ENCODE measurements at places on chromosomes 16 and 17.
A peak's percentile ranks its signal among the peaks of the same experiment; 100 is the strongest.

GRCh38 chr16:77822661-77823060 lies 34.3 kb downstream of the VAT1L start:
- DNase-seq: no peak

DNA sequence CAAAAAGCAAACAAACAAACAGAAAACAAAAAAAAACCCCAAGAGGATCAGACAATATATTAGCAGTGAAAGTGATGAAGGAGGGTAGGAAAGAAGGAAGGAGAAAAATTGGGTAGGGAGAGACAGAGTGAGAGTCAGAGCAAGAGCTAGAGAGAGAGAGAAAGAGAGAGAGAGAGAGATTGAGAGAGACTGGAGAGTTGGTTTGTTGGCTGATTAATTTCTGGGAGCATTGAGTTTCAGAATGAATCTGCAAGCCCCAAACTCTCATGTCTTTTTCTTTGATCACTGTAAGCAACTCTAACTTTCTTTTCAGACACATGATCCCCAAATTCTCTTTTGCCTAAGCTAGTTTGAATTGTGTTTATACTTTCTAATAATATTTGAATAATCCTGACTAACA lies 388.1 kb downstream of the SHISA9 start:
- no peak for DNase-seq

- no peak for DNase-seq
Measured at GRCh38 chr16:79599837-79600637, 500 bp downstream of the MAF start.

- no peak for DNase-seq
Measured at GRCh38 chr16:13351601-13352217, 450.3 kb downstream of the SHISA9 start.

DNA sequence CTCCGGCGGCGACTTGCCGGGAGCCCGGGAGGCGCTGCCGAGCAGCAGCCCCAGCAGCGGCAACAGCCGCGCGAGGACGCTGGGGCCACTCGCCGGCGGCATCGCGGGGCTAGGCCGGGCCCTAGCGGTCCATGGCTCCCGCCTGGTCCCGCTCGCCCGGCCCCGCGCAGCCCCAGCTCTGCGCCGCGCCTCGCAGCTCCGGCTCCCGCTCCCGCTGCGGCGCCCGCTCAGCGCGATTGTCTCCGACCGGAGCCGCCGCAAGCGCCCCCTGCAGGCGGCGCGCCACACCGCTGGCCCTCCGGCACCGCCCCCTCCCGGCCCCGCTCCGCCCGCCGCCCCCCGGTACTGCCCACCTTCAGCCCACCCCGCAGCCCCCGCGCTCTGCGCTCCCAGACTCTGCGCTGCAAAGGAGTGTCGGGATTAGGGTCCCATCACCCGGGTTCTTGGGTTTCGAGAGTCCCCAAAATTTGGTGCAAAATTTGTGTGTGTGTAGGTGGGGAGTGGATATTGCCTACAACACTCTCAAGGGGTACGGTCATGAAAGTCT lies at the start of gene FAM171A2:
FAM171A2 (minus strand) TSS at position 241 of the 547 bp plus-strand sequence; CDS start at position 102, 139 bp downstream.
- DNase-seq: peak; percentile 47

- no peak for DNase-seq
Measured at GRCh38 chr17:4594931-4595684, 10.8 kb downstream of the SMTNL2 start.

DNA sequence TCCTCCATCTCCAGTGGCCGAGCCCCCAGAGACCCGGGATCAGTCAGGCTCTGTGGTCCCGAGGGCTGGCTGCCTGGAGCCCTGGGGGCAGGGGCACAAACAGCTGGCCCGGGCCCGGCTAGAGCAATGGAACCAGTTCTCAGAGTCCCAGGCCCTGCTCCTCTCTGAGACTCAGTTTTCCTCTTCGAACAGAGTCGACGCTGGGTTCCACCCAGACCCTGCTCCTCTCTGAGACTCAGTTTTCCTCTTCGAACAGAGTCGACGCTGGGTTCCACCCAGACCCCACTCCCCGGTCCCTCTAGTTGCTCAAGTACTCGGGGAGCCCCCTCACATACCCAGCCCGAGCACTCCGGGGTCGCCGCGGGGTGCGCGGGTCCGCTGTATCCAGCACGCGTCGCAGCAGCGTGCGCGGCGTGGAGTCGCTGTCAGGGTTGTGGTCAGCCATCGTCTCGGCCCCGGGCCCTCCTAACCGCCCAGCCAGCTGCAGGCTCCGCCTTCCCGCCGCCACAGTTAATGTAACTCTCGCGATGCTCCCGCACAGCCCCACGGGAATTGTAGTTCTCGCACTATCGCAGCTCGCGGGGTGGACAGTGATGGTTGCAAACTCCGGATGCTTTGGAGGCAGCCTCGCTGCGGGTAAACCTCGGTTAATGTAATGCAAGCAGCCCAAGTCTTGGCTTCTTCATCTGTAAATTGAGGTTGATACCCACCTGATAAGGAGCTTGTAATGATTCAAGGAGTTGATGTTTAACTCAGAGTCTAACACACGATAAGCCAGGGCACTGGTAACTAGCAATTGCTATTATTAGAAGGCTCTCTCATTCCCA lies 8.5 kb upstream of the THAP11 start:
- peak; percentile 81 for DNase-seq

GRCh38 chr16:16073001-16073545 lies 123.7 kb downstream of the ABCC1 start:
- DNase-seq: no peak

DNA sequence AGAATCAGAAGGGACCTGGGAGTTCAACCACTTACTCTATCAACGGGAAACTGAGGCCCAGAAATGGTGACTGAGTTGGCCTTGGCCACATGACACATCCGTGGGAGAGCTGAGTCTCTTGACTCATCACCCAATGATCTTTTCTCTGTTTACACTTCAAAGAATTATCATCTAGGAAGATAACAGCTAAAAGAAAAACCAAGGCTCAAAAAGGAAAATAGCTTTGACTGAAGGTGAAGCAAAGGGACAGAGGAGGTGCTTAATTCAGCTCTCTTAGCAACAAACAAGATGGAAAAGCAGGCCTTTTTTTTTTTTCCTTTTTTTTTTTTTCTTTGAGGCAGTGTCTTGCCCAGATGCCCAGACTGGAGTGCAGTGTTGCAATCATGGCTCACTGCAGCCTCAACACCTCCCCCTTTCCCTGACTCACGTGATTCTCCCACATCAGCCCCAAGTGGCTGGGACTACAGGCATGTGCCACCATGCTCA lies 16.7 kb downstream of the ERCC4 start:
- DNase-seq: no peak

DNA sequence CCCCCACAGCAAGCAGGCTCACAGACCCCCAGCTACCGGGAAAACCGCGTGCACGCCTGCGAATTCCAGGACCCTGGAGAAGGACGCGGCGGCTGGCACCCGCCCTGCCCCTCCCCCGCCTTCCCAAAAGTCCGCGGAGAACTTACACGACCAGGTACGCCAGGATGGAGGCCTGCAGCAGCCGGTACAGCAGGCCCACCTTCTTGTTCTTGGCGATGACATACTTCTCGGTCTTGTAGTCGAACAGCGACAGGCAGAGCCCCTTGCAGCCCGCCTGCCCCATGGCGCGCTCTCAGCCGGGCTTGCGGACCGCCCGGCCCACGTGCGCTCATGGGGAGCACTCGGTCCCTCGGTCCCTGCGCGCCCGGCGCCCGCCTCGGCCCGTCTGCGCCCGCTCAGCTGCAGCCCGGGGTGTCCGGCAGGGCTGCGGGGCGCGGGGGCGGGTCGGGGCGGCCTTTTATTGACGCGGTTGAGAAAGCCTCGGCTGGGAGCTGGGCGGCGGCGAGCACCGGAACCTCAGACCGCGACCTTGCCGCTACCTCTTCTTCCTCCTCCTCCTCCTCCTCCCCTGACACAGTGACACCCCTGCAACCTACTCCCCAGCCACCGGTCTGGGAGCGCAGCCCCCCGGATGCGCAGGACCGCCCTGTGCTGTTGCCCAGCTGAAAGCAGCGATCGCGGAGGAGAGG lies at the start of gene P2RX5:
P2RX5 (minus strand) TSS at position 433 of the 689 bp plus-strand sequence; CDS start at position 283, 150 bp downstream.
- DNase-seq: peak; percentile 24

GRCh38 chr16:14111713-14112538 lies 40.8 kb downstream of the MRTFB start:
- DNase-seq: no peak

DNA sequence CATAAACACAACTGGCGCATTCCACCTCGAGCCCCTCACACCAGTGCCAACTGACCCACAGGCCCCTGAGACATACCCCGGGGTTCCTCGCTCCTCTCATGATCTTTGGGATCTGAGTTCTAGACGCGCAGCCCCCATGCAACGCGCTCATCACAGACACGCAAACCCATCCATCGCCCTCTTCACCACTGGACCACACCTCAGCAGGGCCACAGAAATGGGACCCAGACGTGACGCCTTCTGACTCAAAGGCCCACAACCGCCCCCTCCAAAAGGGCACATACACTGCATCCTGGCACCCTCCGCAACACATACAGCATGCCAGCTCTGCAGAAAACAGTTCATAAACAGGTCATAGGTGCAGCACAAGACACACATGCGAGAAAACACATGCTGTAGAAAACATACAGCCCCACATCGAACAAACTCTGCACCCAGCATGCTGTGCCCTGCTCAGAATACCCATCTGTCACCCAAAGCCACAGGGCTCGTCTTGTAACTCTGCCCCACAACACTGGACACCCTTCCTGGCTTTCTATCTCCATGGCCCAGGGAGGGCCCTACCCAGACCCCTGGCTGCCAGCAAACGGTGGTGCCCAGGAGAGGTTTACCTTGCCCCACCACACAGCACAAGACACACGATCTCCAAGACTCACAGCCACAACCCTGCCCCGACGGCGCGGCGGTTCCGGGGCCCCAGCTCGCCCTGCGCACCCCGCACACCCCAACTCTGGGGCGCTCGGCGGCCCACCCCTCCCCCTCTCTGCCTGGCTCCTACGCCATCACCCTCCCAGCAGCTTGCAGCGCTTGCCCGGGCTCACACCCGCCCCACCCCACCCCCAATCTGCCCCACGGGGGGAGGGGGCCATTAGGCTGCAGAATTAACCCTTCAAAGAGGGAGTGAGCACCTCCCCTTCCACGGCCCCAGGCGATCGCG lies 887 bp downstream of the ZBTB4 start:
- DNase-seq: peak; percentile 50

- DNase-seq: no peak
Measured at GRCh38 chr16:77276661-77277060, 77.5 kb downstream of the SYCE1L start.

- no peak for DNase-seq
Measured at GRCh38 chr16:89365044-89365467, 125.3 kb downstream of the ANKRD11 start.

GRCh38 chr17:47733674-47734410 lies 806 bp downstream of the TBX21 start:
- no peak for DNase-seq

DNA sequence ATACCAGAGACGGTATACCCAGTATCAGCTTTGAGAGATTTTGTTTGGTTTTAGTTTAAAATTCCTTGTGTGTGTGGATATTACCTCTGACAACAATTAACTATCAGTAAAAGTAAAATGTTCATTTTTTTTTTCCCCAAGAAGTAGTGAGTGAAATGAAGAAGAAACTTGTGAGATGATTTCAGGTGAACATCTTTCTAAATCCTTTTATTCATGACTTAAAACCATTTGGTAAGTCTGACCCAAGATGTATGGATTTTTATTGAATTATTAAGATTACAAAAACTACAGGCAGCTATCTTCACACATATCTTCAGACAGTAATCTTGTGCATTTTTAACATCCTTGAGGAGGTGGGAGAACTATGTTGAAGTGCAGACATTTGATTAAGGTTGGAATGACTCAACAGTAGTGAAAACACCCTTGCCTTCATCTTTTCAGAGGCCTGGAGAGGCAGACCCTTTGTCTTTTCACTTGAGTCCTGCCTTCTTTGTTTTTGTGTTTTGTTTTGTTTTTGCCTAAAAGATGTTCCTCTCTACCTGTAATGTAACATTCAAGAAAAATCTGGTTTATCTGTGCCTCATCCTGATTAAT lies 240.3 kb upstream of the TBX2 start:
- DNase-seq: no peak

GRCh38 chr17:68993112-68993511 lies 37.9 kb upstream of the ABCA8 start:
- DNase-seq: no peak

DNA sequence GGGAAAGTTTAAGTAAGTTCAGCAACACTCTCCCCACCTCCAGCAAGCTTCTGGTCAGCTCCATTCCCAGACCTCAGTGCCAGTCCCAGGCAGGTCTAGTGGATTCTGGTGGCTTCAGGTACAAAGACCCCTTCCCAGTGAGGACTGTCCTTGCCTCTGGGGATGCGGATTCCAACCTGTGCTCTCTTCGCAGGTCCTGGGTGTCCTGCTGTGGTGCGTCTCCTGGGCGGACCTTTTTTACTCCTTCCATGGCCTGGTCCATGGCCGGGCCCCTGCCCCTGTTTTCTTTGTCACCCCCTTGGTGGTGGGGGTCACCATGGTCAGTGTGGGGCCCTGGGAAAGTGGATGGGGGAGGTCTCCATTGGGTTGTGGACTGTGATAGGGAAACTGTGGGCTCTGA lies 21.8 kb downstream of the ABCC3 start:
- DNase-seq: no peak

DNA sequence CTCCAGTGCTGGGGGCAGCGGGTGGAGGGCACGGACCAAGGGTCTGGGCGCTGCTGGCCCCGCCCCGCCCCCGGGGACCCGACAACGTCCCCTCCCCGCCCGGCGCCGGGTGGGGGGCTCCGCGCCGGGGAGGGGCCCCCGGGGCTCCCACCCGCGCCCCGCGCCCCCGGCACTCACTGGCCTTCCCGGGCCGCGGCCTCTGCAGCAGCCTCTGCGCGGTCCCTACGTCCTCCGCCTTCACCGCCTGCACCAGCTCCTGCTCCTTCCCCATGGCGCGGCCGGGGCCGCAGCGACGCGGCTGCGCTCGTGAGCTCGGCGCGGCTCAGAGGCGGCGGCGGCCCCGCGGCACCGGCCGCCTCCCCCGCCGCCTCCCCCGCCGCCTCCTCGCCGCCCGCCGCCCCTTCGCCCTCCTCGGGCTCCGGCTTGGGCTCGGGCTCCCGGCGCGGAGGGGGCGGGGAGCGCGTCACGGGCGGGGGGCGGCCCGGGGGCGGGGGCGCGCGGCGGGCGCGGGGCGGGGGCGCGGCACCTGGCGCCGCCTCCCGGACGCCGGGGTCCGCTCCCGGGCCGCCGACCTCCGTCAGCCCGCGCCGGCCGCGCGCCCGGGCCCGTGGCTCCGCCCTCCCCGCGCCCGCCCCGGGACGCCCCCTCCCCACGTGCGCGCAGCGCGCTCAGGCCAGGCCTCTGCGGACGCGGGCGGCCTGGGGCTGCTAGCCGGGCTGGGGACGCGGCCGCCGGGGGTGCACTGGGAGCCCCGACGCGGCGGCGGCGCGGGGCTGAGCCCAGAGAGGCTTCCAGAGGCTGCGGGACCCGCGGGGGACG lies at the start of gene CASKIN1:
CASKIN1 (minus strand) TSS at position 444 of the 819 bp plus-strand sequence; CDS start at position 271, 173 bp downstream.
- DNase-seq: no peak
